H1 (cell line): ENCODE measurements at places on chromosomes 4 and X. TPM values are rescaled to one million over a fixed set of nuclear protein-coding genes. Genes with fewer than 3 reads are reported as not detected.

Gene RHOXF2B
- total RNA-seq, result not detected in 2 replicates

Gene SLC9B1
- 0.19 TPM in 1 of 2 replicates, not detected in the other for total RNA-seq

Gene FAT4
- total RNA-seq, result 5.0 and 5.3 TPM in 2 replicates

Gene BCOR
- total RNA-seq, result 50.8 and 54.7 TPM in 2 replicates

Gene STAP1
- total RNA-seq, result not detected in 2 replicates

Gene SRPK3
- total RNA-seq, result not detected in 2 replicates

Gene GJB1
- not detected in 2 replicates for total RNA-seq

Gene EGFL6
- 0.93 and 1.0 TPM in 2 replicates for total RNA-seq

Gene LINC00632
- 85.1 and 89.0 TPM in 2 replicates for total RNA-seq
